Activated CD4-positive, alpha-beta T cell treated with anti-CD3 and anti-CD28 coated beads for 24 hours (primary cell): ENCODE measurements at places on chromosomes 11 and 22.

GRCh38 chr22:39613549-39613921, 43.0 kb downstream of the CACNA1I start:
- DNase-seq: no peak

GRCh38 chr11:39288011-39288410, 2171.4 kb downstream of the LRRC4C start:
- DNase-seq: no peak

DNA sequence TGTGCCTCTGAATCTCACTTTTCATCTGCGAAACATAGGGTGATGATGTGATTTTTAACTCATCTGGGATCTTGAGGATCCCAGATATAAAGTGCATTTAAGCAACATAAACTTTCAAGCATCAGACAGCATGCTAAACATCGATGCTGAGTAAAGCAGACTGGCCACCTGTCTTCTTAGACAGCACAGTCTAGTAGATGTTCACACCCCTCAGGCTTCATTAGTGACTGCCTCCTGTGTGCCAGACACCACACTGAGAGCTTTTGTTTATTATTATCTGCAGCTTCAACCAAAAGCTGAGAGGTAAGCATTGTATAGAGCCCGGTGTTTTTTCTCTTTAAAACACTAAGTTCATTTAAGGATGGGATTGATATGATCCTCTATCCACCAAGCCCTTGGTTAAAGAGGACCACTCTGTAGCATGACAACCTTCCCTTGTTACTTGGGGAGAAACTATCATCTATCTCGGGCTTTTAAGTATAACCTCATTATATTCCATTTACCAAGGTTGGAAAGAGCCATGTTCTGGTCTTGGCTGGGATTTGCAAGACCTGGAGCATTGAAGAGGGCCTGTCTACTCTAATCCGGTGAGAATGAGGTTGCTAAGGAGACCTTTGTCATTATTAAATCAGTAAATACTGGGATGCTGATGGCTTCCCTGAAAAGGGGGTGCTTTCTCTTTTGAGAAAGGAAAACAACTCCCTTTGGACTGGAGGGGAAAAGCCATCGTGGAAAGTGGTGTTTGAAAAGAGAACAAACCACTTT, 114.2 kb upstream of the SEZ6L start:
- DNase-seq: no peak

GRCh38 chr11:58578136-58578634, 678 bp upstream of the ZFP91 start:
- DNase-seq: peak; percentile 83

- DNase-seq: no peak
These were observed 119.8 kb downstream of the UVRAG start for GRCh38 chr11:75934851-75935250.

DNA sequence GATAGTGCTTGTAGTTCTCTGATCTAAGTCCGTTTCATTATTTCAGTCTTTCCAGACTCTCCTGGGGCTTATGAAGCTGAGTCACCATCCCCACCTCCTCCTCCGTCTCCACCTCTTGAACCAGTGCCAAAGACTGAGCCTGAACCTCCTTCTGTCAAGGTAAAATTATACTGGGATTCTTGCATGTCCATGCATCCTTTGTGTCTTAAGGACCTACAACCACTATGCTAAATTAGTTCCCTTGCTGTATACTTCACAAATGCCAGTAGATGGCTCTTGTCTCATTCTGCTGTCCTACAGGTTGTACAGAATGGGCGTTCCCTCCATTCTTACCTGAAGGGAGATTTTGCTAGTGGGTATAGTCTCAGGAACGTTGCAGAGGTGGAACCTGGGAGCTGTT, 42.2 kb downstream of the POLD3 start:
- DNase-seq: no peak

- no peak for DNase-seq
These were observed 122.1 kb upstream of the VPREB1 start for GRCh38 chr22:22122348-22123117.

- DNase-seq: no peak
These were observed at the start of gene CCDC81 for GRCh38 chr11:86374586-86374985. TSS of gene CCDC81 (plus strand) at chr11:86374887. CDS start at chr11:86375164, 277 bp downstream.

DNA sequence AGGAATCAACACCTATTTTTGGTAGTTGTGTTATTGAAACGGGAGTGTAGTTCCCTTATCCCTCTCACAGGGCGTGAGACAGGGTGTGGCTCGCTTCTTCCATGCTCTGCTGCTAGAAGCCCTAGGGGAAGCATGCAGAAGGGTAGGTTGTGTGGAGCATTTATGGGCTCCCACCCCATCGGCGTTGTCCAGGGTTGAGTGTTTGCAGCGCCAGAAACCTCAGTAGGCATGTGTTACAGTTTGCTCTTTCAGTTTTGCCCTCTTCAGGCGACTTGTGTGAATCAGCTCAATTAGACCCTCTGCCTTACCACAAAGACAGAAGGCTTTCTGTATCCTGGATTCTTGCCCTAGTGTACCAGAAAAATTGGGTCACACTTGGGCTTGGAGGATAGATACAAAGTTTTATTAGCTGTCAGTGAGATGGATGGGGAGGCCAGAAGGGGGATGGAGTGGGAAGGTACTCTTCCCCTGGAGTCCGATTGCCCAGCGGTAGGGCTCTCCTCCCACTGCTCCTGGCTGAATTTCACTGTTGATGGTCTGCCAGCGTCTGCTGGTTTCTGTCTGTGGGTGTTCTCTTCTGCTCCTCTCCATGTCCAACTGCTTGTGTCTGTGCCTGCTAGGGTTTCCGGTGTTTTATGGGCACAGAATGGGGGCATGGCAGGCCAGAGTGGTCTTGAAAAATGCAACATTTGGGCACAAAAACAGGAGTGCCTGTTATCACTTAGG, 358.3 kb upstream of the CTSC start:
- DNase-seq: no peak

- no peak for DNase-seq
These were observed 668.8 kb downstream of the DLG2 start for GRCh38 chr11:84958295-84958694.

DNA sequence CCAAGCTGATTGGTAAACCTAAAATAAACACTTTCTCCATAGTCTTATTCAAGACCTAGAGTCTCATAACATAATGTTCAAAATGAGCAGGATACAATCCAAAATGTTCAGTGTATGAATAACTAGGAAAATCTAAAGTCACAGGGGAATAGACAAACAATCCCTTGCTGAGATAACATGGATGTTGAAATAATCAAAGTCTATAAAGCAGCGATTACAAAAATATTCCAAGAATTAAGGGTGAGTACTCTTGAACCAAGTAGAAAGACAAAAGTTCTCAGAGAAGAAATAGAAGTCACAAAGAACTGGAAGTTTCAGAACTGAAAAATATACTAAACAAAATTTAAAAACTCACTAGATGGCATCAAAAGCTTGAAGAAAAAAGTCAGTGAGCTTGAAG, 561.0 kb downstream of the INSC start:
- no peak for DNase-seq

DNA sequence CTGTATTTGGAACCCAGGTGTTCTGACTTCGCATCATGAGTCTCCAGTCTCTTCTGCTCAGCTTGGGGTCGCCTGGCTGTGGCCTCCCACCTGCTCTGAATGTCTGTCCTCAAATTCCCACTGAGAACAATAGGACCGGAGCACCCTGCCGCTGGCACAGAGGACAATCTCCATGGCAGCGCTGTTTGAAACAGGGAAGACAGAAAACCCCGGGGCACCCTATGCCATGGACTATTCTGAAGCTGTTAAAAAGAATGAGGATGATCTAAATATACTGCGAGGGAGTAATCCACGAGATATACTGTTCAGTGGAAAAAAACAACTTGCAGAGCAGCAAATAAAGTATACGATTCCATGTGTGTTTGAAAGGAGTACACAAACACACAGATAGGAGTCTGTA, 415.6 kb upstream of the NARS2 start:
- no peak for DNase-seq

GRCh38 chr22:31829505-31829904, 75.7 kb downstream of the DEPDC5 start:
- DNase-seq: peak; percentile 50

GRCh38 chr11:10503777-10504480, 37.1 kb downstream of the RNF141 start:
- DNase-seq: no peak

GRCh38 chr11:72799441-72799840, 5.6 kb upstream of the STARD10 start:
- DNase-seq: no peak

DNA sequence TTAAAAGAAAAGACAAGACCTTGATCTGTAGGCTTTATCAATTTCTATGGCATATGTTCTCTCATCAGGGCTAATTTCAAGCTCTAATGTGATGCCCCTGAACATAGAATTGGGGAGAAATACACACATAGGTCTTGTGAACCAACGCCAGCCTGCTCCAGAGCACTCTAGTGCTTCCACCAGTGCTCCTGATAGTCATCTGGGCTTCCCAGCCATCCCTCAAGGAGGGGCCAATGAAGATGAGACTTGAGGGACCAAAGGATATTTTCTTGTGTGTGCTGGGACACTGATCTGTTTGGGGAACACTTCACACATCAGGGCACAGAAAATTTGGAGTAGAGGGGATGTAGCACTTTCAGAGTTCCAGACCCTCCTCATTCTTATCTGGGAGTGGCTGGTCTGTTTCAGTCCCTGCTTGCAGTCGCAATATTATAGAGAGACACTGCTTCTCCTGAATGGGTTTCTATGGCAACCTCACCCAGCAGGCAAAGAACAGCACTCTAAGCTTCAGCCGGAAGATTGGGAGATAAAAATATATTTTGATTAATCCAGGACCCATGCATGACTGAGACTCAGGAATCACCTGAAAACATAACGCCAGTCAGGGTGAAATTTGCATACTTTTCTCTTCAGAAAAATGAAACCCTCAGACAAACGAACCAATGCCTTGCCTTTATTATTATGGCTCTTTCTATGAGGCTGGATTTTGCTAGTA, 28.4 kb upstream of the SCN3B start:
- no peak for DNase-seq

DNA sequence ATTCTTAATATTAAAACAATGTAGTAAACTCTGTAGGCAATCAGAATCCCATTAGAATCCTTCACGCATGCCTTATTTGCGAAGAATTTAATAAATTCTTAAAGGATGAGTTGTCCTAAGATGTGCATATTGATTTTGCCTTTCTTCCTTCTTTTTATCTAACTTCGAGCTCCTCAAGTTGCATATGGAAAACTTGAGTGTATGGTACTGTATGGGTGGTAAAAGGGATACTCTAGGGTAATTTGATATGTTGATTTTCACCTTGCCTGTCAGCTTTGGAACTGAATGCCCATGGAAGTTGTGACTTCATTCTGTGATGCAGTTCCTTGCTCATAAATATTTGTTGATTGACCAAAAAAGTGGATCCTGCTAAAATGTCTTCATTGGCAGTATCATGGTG, 193.8 kb downstream of the DDX10 start:
- DNase-seq: no peak

- DNase-seq: no peak
These were observed 49.9 kb downstream of the TRAF6 start for GRCh38 chr11:36460220-36460619.

GRCh38 chr22:38866399-38867123, 5.5 kb downstream of the CBX6 start:
- DNase-seq: no peak

DNA sequence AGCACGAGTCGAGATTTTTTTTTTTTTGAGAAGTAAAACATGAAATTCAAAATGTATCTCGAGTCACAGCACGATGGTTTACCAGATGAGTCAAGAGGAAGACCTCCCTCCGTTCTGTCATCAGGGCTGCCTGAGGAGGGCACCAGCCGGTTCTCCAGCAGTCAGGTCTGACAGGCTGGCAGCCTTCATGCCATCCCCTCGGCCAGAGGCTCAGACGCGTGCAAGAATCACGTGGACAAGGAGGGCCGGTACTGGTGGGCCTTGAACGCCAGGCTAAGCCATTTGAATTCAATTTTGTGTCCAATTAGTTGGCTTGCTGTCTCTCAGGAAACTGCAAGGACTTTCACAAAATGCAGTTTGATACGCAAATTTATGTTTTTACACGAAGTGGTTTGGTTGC, 1412.2 kb downstream of the BRD1 start:
- DNase-seq: no peak

GRCh38 chr22:35997438-35997837, 31.2 kb downstream of the RBFOX2 start:
- DNase-seq: no peak

- DNase-seq: no peak
These were observed 107.1 kb upstream of the RASSF10 start for GRCh38 chr11:12901874-12902481.

- DNase-seq: no peak
These were observed 2.9 kb upstream of the FBLN1 start for GRCh38 chr22:45499746-45500145.

DNA sequence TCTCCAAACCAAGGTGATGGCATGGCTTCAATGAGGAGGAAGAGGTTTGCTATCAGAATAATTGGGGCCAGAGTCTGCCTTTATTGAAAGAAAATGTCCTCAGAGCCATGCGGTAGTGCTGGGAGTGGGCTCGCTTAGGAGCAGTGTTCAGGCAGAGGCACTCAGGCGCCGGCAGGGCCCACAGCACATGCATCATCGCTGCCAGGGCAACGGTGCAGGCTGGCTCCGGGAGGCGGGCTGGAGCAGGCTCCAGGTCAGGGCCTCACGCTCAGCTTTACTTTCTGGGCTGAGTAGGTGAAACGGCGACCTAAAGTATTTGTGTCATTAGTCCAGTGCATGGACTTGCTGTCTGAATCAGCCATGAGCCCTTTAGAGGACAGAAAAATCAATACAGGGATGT, 169.9 kb upstream of the CCDC90B start:
- no peak for DNase-seq

DNA sequence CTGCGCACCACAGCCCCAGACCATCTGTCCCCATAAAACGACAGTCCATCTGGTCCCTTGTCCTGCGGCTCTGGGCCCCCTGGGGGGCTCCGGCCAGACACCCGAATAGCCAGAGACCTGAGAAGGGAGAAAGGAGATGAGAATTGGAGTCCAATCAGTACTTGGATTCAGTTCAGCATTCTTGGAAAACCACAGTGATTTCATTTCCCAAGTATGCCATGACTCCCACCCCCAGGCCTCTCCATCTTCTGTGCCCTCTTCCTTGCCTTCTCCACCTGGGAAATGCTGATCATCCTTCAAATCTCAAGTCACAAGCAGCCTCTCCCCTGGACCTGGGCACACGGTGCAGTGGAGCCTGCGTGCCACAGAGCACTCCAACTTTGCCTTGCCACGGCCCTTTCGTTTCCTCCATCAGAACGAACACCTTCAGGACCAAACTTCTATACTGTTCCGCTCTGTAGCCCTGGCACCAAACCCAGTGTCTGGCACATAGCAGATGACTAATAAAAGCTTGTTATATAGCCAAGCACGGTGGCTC, 10.9 kb upstream of the MFNG start:
- DNase-seq: no peak

- peak; percentile 49 for DNase-seq
These were observed 901 bp upstream of the KMT2A start for GRCh38 chr11:118435290-118435892.

DNA sequence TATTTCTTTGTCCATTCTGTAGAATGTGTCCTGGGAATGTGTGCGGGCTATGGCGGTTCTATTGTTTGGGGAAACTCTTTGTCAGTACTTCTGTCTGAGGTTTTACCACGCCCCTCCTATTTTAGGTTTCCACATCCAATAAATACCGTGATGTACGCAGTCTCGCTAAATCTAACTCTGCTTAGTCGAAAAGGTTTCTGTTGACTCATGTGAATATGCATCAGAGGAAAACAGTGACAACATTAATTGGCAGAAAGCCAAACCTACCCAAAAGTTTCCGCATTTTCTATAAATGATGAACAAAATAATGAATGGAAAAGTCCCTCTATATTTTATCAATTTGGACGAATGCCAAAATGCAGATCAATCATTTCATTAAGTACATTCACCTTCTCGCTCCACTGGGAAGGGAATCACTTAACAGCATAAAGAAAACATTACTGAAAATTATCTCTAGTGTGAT, 143.4 kb downstream of the MAML2 start:
- DNase-seq: peak; percentile 29
